Hepatic stellate cell (primary cell): ENCODE measurements at places on chromosomes 3 and 15.

- no peak for DNase-seq
These were observed 43.2 kb upstream of the CMSS1 start for GRCh38 chr3:99774467-99774866.

DNA sequence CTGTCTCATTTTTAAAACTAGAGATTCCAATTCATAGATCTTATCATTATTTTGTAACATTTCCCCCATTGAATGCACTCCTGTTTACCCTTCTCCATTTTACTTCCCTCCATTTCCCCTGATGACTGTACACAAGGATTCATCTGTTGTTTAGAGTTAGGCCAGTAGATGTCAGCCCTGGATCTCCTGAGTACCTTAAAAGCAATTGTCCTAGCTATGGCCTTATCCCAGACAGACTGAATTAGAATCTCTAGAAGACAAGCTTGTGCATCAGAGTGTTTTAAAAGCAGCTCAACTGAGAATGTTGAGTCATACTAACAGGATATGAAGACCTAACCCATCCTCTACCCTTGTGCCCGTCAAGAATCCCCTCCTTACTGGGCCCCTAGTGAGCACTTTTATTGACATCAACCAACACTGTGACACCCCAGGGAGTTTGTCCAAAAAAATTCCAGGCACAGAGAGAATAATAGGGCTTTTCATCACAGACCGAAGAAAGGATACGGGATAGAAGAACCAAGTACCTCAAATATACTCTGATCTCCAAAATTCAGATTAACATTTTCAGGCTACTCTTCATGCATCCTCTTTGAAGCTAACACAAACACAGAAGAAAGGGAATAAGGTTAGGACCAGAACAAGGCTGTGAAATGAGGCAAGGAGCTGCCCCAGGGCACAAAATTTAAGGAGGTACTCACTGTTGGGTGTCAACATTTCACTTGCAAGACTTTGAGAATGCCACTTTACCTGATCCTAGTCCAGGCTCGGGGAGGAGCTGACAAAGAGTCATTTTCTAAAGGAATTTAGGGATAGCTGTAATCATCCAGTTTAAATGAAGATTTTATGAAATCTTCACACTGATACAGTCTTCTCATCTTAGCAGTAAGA lies 17.1 kb downstream of the ZBED2 start:
- peak; percentile 68 for DNase-seq

DNA sequence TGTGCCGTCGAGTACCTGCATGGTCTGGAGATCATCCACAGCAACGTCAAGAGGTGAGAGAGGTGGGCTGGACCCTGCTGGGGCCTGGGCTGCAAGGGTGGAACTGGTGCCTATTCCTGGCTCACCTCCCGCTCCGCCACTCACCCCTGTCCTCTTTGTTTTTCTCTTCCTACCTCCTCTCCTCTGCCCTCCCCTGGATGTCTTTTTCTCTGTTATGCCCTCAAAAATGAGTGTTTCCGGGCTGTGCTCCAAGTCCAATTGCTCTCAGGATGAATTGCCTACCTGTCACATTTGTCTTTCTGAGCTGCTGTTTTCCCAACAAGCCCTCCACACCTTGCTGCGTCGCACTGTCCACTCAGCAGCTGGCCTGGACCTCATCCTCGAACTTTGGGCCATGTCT lies 28.5 kb upstream of the TATDN2 start:
- no peak for DNase-seq

DNA sequence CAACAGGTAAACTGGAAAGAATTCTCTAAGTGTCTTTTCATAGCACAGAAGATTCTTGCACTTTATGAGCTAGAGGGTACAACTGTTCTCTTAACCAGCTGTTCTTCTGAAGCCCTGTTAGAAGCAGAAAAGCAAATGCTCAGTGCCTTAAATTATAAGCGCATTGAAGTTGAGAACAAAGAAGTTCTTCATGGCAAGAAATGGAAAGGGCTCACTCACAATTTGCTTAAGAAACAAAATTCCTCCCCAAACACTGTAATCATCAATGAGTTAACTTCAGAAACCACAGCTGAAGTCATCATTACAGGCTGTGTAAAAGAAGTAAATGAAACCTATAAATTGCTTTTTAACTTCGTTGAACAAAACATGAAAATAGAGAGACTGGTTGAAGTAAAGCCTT lies 19.6 kb downstream of the PARP14 start:
- no peak for DNase-seq

GRCh38 chr3:179743913-179744312 lies 91.1 kb downstream of the USP13 start:
- no peak for DNase-seq

DNA sequence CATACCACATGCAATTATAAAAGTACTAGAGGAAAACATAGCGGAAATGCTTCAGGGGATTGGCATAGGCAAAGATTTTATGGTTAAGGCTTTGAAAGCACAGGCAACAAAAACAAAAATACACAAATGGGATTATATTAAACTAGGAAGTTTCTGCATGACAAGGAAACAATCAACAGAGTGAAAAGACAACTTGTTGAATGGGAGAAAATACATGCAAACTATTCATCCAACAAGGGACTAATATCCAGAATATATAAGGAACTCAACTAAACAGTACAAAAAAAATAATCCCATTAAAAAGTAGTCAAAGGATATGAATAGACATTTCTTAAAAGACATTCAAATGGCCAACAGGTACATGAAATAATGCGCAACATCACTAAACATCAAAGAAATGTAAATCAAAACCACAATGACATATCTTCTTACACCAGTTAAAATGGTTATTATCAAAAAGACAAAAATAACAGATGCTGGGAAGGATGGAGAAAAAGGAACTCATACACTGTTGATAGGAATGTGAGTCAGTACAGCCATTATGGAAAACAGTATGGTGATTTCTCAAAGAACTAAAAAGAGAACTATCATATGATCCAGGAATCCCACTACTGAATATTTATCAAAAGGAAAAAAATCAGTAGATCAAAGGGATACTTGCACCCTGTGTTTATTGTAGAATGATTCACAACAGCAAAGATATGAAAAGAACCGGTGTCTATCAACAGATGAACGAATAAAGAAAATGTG lies 39.1 kb downstream of the COPS2 start:
- no peak for DNase-seq

- no peak for DNase-seq
These were observed 16.7 kb downstream of the DYNC1LI1 start for GRCh38 chr3:32553973-32554372.

- DNase-seq: no peak
These were observed 48.6 kb downstream of the MCCC1 start for GRCh38 chr3:183050706-183051105.

DNA sequence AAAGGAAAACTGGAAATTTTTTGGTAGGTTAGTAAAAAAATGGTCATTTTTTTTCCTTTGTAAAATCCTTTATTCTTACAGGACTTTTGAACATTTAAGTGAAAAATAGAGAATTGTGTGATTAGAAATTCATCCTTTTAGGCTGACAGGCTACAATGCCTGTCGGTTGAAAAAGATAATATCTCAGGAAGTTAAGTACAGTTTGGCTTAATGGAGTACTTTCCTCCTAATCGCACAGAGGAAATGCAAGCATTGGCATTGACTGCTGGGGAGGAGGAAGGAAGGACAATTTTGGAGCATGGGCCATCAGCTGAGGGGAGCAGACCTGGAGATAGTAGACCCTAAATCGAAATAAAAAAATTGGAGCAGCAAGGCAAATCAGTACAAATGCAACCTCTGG lies 135.1 kb upstream of the ICE2 start:
- DNase-seq: no peak

DNA sequence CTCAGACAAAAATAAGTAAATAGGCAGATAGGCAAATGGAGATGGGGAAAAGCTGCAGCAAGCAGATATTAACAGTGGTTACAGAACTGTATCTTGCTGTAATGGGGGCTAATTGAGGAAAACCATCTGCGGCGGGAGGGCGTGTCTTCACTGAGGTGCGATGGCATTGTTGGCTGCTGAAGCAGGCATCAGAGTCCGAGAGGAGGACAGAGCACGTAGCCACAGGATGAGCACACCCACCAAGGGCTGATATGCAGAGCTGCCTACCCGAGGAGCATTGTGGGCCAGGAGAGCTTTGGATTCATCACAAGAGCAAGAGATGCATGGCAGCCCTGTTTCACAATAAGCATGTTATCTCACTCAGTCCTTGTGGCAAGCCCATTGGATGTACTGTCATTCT lies 30.4 kb downstream of the CHRNA7 start:
- DNase-seq: no peak

DNA sequence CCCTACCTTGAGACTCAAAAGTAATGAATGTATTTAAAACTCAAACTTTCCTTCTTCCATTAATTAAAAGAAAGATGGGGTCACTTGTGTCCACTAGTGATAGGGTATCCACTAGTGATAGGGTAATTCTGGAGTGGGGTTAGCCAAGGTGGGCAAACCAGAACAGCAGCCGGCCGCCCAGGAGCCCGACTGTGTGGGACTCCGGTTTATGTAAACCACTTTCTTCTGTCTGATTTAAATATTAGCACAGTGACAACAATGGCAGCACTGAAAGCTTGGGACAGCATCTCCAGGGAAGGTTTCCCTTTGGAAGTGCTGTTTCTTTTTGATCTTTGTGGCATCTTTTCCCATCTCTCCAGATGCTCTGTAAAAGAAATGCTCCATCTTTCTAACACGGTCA lies 722 bp downstream of the MYZAP start:
- DNase-seq: no peak

- DNase-seq: no peak
These were observed 65.5 kb upstream of the ZBTB20 start for GRCh38 chr3:115212615-115213014.

GRCh38 chr3:132236701-132237651 lies 80.2 kb upstream of the ACP3 start:
- no peak for DNase-seq

GRCh38 chr3:137012097-137012501 lies 54.3 kb downstream of the IL20RB start:
- DNase-seq: peak; percentile 57

DNA sequence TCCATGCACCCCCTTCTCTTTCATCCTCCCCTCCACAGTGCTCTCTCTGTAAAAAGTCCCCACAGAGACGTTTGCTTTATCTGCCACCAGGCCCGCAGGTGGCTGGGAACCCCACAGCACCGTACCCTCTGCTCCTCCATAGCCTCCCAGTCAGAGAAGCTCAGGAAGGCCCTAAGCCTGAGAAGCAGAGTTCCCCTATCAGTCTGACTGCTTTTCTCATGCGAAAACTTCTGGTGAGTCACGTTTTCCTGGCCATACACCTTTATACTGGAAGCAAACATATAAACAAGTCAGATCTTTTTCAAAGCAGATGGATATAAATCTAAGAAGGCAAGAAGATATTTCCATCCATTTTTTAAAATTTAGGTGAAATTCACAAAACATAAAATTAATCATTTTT lies 51.5 kb upstream of the MEF2A start:
- DNase-seq: no peak

DNA sequence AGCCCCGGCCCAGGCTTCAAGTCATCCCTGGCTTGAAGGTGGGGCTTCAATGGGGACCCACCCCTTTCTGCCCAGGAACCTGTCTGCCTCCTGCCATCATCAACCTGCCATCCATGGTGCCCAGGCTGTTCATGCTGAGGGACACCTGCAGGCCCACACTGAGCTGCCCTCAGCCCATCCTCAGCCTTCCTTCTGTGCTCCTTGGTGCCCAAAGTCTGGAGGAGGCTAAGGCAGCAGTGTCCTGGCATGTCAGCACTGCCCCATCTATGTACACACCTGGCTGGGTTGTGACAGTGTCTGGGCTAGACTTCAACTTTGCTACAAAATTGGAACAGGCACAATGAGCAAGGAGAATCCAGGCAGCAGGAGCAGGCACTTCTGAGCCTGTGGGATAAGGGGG lies 745.3 kb upstream of the EPHA6 start:
- DNase-seq: no peak

GRCh38 chr15:72162569-72162968 lies 35.0 kb downstream of the GRAMD2A start:
- DNase-seq: no peak

DNA sequence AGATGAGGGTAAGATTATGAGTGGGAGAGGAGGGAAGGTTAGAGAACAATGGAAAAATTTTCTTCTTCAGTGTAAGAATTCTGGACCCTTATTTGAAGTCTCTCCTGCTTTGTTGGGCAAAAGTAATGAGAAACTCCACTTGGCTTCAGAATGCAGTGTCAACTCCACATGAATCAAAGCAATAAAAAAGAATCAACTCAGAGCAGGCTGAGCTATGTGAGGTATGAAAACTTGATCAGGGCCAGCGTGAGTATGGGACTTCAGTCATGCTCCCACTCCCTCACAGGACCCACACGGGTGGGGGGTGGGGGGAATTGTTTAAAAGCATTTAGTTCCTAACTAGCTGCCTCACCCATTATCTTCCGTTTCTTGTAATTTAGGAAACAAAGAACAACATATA lies 502.2 kb downstream of the PDCD6IP start:
- DNase-seq: no peak

DNA sequence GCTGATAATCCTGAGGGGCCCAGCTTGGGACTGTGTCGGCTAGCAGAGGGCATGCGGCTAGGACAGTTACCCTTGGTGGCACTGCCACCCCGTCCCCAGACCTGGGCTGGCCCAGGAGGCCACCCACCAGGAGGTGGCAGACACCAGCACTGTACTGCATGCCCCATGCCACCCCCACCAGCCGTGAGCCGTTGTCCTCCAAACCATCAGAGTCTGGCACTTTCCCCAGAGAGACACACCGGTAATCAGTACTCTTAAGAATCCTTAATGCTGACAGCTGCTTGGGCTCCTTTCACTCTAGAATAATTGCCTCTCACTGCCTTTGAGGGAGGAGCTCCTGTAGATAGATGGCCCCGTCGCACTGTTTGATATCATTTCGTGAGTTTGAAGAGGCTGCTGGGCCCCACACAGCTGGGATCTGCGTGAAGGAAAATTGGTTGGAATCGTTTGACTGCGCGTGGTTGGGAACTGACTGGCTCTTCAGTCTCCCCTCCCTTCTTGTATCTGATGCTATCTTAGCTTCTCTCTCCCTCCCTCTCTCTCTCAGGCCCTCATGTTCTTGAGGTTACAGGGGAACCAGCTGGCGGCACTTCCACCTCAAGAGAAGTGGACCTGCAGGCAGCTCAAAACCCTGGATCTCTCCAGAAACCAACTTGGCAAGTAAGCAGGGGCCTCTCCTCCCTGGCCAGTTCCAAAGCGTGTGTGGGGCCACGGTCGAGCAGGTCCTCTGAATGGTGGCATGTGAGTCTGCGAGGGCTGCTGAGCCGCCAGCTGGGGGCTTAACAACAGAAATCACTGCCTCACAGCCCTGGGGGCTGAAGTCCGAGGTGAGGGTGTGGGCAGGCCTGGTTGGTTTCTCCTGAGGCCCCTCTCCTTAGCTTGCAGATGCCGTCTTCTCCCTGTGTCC lies 94.9 kb downstream of the LRRK1 start:
- DNase-seq: no peak

- DNase-seq: no peak
These were observed 56.0 kb upstream of the SNRPN start for GRCh38 chr15:24898715-24899272.

DNA sequence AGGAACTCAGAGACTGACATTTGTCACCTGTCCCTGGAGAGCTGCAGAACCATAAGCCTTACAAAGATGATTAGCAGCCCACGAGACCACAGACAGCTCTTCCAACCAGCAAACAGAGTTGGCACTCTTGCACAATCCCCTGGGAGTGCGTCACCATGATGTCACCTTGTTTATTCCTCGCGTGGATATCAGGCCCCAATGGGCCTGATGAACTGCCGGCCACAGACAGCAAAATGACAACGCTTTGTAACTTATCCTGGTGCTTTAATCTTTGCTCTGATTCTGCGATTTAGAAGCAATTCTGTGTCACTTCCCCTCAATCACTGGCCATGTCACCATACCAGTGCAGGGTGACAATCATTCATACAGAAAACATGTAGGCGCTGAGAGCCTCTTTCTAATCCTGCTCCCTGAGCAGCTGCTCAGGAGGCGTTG lies 89.2 kb downstream of the TAMM41 start:
- DNase-seq: peak; percentile 55
